ENCODE measurements at places on chromosomes 1 and 21.
A peak's percentile ranks its signal among the peaks of the same experiment; 100 is the strongest.

DNA sequence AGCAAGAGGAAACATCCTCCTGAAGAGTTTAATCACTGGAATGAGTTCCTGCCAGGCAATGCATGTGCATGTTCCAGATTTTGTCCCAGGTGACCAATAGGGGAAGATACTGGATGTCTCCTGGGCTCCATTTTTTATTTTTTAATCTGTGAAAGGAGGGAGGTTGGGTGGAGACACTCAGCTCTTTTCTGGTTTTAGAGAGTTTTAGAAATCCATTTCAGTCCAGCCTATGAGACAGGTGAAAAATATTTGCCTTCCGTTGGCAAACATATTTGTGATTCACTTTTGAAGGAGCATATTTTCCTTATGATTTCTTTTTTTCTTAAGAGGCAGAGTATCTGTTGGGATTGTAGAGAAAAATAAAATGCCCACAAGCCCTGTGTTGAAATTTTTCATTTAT, 70.7 kb downstream of the ABCA4 start:
- DNase-seq = no peak

DNA sequence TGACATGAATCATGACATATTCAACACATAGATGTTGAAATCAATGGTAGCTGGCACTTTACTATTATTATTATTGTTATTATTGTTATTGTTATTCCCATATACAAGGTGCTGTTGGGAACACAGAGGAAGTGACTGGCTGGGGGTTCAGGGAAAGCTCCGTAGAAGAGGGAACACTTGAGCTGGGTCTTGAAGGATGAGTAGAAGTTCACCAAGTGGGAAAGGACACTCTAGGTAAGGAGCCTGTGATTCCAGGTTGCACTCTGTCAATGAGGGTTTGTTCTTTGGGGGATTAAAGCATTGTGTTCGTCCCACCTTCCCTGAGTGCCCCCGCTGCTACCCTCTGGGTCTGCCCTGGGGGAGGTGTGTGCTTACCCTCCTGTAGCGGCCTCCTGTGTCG, 14.1 kb downstream of the ZNF362 start:
- DNase-seq = no peak

GRCh38 chr1:226568975-226569741, 20.6 kb downstream of the STUM start:
- DNase-seq = no peak

GRCh38 chr1:155016231-155016831, 13.7 kb downstream of the ZBTB7B start:
- no peak for DNase-seq

GRCh38 chr1:14138135-14138506, 438.1 kb downstream of the PRDM2 start:
- DNase-seq = peak; percentile 13

Data from renal cortical epithelial cell (primary cell).